ENCODE measurements at places on chromosomes 6 and 20.
A peak's percentile ranks its signal among the peaks of the same experiment; 100 is the strongest.

DNA sequence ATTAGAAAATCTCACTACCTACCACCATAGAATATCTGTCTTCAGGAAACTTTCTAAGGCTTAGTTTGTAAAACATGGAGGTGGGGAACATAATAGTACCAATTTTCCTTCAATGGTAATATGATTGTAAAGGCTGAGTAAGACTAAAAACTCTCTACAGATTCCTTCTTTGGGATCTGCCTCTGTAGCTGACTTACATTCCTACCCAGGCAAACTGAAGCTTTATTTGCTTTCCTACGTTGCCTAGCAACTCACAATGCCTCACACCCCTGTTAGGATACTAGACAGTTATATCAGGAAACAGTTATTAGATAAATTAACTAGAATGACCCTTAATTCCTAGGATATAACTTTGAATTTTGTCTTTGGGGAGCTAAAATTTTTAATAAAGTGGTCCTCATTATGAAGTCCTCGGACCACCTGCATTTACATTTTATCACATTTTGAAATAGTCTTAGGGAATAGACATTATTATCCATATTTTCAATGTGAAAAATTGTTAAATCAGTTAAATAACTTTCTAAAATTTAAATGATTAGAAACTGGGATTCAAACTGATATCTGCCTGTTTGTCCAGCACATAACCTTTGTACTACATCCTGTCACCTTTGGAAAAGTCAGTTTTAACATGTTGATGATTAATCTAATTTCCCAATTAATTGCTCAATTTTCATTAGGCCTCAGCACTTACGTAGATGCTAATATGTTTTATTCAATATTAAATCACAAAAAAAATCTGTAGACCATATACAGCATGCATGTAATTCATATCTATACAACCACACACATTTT lies 591.4 kb downstream of the RNF144B start:
- DNase-seq = no peak

DNA sequence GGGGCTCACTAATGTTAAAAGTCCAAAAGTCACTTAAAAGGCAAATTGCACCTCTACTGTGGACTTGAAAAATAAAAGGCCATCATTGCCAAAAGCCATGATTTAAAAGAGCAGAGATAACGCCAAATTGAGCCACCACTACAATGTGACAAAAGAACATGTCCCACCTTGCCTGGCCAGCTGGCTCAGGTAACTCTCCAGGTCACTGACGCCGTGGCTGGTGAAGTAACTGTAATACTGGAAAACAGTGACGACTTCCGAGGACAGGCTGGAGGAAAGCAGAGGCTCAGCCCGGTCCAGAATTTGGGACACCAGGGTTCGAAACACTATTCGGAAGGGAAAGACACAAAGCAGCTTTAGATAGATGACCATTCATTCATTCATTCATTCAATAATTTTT lies 29.3 kb upstream of the ARMH2 start:
- no peak for DNase-seq

DNA sequence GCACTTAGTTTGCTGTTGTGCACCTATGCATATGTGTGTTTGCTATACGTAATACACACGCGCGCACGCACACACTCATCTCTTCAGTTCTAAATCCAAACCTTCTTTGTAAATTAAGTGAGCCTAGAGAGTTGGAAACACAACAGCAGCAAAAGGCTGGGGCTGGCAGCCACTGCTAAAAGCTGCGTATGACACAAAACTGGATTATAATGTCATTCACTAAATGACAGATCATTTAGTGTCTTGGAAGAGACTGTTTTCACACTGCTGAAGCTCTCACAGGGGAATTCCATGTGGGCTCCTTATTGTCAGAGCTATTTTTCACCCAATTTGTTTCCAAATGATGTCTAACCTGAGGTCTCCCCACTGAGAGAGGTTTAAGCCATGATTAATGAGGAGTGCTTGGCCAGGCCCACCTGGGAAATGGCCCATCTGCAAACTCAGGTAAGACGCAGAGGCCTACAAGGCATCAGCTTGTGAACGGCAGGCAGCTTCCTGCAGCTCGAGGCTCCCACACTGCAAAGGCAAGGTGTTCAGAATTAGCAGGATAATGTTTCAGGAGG lies 94.2 kb downstream of the OLIG3 start:
- no peak for DNase-seq

- DNase-seq = no peak
Observed at GRCh38 chr6:156840136-156840535, 63.0 kb downstream of the ARID1B start.

GRCh38 chr20:18310051-18310450 lies 21.7 kb downstream of the ZNF133 start:
- no peak for DNase-seq

DNA sequence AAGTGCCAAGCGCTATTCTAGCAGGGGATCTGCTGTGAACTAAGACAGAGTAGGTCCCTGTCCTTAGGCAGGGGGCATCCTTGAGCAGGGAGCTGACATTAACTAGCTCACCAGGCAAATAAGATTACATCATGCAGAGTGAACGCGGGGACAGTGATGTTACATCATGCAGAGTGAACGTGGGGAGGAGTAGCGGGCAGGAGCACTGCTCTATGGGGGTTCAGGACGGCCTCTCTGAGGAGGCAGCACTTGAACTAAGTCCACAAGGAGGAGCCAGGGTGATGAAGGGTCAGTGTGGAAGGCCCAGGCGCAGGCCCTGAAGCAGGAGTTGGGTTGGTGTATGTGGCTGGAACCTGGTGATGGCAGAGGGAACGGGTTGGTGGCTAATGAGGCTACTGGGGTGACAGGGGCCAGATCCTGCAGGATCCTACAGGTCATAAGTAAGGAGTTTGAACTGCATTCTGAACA lies 38.7 kb downstream of the KAT14 start:
- DNase-seq = no peak

GRCh38 chr20:58605292-58606065 lies 45.6 kb upstream of the STX16 start:
- no peak for DNase-seq

DNA sequence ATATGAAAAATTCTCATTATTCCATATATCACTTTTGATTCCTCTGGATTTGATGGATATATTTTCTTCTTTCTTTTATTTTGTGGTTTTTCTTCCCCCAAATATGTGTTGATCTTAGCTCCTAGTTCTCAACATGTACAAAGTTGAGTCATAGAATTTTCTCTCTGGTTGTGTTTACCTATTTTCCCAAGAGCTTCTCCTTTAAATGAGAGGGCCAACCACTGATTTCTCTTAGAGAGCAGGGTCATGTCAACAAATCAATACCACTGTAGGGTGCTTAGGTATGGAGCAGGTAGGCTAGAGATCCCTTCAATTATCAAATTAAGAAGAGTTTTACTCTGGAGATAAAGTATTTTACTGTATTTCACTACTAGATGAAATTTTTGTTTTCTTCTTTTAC lies 145.7 kb downstream of the BMP5 start:
- DNase-seq = no peak

DNA sequence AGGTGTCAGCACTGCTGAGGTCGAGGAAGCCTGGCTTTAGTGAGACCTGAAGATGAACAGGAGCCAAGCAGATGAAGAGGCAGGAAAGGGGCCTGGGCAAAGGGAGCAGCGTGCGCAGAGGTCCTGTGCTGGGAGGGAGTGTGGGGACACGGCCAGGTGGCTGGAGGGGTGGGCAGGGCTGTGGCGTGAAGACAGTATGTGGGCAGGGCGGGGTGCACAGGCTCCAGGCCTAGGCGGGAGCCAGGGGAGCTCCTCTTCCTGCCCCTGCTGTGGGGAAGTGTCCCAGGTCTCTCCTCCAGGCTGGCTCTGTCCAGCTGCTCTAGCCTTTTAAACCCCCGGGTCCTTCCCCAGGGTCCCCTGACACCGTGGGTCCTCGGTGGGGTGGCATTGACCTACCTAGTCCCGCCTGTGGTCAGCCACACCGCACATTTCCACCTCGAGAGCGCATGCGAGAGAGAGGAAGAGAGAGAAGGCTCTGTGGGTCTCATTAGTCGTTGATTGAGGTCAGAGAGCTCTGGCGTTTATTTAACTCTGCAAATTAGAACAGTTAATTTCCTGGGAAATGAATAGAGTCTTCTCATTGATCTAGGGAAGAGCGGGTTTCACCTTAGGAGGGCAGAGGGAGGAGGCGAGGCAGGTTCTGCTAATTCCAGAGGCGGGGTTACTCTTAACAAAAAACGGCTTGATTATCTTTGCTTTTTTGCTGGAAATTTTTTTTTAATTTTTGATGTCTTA lies 68.8 kb downstream of the CDH4 start:
- DNase-seq = no peak

- DNase-seq = no peak
Observed at GRCh38 chr20:41380551-41381193, 14.1 kb upstream of the EMILIN3 start.

GRCh38 chr6:120779441-120779840 lies 554.8 kb downstream of the TBC1D32 start:
- DNase-seq = no peak

DNA sequence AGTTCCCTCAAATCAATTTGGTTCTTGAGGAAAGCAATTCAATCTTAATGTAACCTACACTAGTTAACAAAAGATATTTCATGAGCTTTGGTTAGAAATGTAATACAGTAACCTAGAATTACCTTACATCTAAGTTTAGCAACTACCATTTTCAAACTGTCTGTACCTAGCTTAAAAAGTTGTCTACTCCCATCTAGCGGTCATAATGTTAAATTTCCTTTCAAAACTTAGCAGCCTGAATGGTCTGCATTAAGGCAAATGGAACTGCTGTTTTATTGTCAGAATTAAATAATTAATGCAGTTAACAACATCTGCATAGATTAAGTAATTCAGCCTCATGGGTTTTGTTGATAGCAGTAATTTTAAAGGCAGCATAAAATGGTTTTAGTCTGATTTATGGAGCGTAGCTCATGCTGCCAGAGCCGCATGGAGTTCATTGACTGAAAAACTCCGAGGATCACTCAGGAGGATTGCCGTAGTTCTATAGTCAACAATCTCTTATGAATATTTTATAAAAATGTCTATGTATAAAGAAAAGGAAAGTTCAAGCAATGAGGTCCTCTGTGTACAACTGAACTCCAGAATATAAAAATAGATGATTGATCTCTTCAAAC lies 485.4 kb upstream of the MANEA start:
- no peak for DNase-seq

- peak; percentile 52 for DNase-seq
Observed at GRCh38 chr20:63101781-63102720, 95.3 kb upstream of the BHLHE23 start.

DNA sequence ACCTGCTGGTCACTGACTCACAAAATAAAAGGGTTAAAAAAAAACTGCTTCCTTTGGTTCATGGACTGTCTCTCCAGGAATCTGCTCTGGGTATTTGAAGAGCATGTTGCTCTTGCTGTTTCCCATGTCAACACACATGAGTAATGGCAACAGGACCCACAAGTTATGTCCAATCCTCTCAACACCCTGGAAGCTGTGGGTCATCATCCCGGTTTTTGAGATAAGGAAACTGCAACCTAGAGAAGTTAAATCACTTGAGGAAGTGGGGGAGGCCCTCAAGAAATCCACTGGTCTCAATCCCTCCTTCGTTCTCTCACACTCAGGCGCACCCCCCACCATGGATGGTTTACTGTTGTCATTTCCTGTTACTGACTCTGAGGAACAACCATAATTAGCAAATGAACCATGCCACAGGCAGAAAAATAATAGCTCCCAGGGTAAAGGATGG lies 12.4 kb downstream of the MAP1LC3A start:
- DNase-seq = no peak

GRCh38 chr20:1389703-1390580 lies 2.9 kb downstream of the FKBP1A start:
- no peak for DNase-seq

DNA sequence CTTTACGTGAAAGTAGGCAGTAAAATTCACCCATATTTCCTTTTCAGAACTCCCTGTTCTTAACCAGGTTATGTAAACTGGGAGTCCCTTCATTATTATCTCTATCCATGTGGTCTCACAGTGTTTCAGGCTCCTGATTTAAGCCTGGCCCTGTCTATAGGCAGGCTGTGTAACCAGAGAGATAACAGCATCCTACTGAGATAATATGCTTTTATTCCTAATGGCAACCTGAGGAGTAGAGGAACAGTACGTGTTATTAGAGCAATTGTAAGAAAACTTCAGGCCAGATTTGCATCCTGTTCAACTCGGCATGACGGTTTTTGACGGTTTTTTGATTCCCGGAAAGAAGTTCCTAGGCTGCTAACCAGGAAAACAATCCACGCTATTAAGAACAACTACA lies 16.9 kb downstream of the FUT9 start:
- no peak for DNase-seq

- DNase-seq = no peak
Observed at GRCh38 chr20:3352202-3352601, 55.3 kb downstream of the DNAAF9 start.
